AG08396 (cell line): ENCODE measurements at places on chromosomes 16 and 17.

DNA sequence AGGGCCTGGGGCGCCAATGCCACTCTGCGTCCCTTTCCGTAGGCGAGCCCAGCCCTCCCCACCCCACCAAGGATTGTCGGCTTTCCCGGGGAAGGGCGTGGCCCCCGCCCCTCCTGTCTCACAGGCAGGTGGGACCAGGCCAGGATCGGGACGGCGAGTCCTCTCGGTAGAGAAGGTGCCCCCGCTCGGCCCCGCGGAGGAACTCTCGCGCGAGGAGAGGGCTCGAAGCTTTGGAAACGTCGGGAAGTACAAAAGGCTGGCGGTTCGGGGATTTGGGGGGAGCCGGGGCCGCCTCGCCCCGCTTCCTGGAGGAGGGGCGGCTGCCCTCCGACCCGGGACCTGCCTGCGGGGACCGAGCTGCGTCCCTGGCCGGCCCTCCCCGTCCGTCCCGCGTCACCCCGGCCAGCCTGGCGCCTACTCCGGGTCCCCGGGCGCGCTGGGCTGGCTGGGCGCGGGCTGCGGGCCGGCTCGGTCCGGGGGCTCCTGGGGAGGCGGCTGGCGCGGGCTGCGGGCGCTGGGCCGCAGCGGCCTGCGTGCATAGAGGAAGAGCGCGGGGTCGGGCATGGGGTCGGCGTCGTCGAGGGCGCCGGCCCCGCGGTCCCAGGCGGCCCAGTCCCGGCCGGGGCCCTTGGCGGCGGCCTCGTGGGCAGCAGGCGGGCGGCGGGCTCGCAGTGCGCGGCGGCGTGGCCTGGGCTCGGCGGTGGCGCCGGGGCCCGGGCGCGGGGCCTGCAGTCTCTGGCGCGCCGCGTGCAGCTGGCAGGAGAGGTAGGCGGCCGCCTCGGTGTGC lies 12.6 kb upstream of the CLUH start:
- no peak for DNase-seq

GRCh38 chr16:18062713-18063112 lies 273.8 kb downstream of the NPIPA8 start:
- DNase-seq, result no peak

- peak; percentile 91 for DNase-seq
Measured at GRCh38 chr17:39200070-39200879, at the start of gene RPL19. TSS of gene RPL19 (plus strand) at chr17:39200283. CDS start at chr17:39200345, 62 bp downstream.

GRCh38 chr16:69784586-69784985 lies 22.5 kb downstream of the WWP2 start:
- no peak for DNase-seq

- DNase-seq, result no peak
Measured at GRCh38 chr17:27993723-27994310, 48.7 kb upstream of the NLK start.

- DNase-seq, result no peak
Measured at GRCh38 chr17:77318491-77319210, 177.9 kb downstream of the SEC14L1 start.
